CD4-positive, alpha-beta memory T cell (primary cell): ENCODE measurements at places on chromosomes 7 and 10.

- no peak for DNase-seq
Observed at GRCh38 chr7:37732253-37732652, 48.7 kb downstream of the GPR141 start.

- DNase-seq = peak; percentile 52
Observed at GRCh38 chr10:22252801-22253579, 35.2 kb upstream of the EBLN1 start.

DNA sequence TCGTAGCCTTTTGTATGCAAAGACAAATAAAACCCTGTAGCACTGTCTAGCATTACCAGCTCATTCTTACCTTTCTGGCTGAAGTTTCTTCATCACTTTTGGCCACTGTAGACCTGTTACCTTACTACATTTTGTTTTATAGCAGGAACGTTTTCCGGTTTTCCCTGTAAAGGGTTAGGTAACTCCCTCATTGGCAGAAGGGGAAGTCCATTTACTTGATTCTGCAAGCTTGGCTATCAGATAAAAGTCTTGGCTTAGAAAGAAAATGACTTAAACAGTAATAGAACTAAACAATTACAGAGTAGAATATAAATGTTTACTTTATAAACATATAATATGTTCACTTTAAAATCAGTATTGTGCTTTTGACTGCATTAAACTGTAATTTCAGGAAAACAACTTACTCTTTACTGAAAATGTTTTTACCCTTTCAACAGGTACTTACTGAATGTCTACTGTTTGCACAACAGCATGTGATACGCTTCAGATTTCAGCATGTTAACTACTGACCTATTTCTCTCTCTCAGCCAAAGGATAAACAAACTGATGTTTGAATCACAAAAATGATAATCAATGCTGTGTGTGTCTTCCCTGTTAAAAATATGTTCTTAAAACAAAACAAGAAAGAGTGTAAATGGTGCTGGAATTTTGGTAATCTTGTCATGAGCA lies 67.1 kb downstream of the OTUD1 start:
- DNase-seq = no peak

DNA sequence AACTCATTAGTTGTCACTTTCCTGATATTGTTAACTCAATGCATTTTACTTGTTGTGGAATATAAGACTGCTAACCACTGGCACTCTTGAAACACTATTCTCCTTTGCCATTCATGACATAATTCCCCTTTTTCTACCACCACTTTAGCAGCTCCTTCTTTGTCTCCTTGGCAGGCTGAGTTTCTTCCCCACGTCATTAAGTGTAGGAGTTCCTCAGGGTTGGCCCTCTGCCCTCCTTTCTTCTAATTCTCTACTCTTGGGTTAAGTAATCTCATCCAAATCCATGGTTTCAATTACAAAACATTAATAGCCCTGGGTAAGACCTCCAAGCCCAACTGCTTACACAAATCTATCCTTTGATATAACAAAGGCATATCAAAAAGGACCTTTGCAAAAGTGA lies 175.1 kb downstream of the HGF start:
- no peak for DNase-seq

DNA sequence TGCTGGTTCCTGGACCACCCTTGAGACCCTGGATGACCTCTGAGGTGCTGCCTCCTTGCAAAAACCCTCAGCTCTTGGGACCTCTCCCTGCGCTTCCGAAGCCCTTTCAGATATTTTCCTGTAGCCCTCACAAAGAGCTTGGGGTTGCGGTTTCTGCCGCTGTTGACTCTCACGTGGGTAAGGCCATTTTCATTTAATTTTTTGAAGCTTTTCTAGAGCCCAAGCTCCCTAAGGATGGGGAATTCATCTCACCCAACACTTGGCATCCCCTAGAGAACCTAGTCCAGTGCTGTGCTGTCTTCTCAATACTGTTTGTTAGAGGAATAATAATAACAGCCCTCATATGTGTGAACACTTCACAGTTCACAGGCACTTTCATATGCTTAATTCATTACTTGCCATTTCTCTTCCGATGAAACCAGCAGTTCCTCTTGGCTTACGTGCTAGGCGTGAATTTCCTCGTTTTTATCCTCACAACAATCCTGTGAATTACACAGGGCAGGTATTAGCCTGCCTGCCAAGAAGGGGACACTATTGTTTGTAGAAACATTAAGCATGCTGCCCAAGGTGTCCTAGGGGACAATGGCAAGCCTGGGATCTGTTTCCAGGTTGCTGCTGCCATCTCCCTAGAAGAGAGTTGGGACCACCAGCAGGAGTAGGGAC lies 71.6 kb upstream of the CTBP2 start:
- no peak for DNase-seq

GRCh38 chr7:118245267-118246040 lies 20.9 kb downstream of the ANKRD7 start:
- DNase-seq = no peak

DNA sequence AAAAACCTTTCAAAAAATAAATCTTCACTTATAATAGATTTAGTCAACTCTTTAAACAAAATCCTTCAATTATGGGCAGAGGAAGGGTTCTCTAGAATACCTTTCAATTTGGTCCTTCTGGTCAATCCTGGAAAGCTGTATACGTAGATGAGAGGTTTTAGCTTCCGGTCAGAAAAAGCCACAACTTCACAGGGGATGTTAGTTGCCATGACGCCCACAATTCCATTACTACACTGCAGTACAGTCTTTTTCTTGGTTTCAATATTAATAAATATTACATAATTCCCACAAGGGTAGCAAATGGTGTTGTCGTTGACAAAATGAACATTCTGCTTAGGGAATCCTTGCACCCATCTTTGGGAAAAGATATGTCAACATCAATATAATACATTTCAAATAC lies 1.7 kb downstream of the CFAP43 start:
- DNase-seq = no peak

DNA sequence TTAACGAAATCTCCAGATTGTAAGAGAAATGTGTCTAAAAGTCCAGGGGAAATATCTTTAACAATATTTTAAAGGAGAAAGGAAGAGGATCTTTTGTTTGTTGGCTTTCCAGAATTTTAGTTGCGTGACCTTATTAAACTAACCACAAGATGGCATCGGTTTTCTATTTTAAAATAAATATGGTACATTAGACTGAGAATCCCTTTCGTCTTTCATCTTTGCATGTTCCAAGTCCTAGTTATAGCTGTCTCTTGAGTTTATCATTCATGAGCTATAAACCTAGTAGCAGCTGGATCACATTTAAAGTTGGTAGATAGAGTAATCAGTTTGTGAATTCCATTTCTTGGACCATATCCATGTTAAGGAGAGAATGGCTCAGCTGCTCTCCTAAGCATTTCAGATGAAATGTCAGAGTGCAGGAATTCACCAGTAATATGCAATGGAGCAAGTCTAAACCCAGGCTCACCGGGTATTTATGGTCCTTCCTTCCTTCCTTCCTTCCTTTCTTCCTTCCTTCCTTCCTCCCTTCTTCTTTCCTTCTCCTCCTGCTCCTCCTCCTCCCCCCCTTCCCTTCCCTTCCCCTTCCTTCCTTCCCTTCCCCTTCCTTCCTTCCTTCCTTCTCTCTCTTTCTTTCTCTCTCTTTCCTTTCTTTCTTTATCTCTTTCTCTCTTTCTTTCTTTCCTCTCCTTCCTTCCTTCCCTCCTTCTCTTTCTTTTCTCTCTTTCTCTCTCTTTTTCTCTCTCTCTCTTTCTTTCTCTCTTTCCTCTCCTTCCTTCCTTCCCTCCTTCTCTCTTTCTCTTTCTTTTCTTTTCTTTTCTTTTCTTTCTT lies 57.8 kb upstream of the RAB18 start:
- DNase-seq = peak; percentile 50

DNA sequence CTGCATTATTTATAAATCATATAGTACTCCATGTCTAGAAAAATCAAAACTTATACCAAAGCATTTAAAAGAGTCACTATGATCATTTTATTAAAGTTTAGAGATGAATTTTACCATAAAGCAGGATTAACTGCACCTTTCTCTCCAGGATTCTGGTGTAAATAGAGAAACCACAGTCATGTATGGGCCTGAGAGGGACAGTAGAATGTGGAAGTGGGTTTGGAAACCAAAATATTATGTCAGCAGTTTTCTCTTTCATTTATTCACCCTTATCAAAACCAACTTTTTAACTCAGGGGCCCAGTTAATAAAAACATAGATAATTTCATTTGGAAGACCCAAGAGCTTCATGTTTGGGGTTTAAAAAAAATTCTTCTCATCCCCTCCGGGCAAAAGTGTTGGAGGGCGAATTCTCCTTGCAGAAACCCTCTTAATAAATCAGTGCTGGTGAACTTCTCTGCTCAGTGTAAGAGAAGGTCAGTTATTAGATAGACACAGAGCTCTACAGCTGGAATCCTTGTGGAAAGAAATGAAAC lies 266.2 kb downstream of the CREB5 start:
- no peak for DNase-seq

DNA sequence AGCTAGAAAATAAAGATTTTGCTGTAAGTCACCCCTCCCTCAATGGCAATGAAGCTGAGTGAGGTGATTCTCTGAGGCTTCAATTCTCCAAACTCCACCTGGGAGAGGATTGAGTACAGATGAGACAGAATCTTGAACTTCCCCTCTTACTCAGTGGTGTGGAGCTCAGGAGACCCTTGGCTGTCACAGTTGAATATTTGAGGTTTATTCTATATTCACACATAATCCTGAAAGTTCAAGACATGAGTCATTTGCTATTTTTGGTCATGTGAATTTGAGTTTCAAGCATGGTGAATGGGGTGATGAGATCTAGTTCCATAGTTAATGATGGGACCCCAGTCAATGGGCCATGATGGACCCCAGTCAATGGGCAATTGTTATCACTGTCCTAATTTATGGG lies 13.9 kb upstream of the TECTB start:
- no peak for DNase-seq

- DNase-seq = no peak
Observed at GRCh38 chr10:101027106-101027720, 3.7 kb downstream of the PDZD7 start.

- peak; percentile 57 for DNase-seq
Observed at GRCh38 chr7:45089341-45089891, 647 bp upstream of the NACAD start.

DNA sequence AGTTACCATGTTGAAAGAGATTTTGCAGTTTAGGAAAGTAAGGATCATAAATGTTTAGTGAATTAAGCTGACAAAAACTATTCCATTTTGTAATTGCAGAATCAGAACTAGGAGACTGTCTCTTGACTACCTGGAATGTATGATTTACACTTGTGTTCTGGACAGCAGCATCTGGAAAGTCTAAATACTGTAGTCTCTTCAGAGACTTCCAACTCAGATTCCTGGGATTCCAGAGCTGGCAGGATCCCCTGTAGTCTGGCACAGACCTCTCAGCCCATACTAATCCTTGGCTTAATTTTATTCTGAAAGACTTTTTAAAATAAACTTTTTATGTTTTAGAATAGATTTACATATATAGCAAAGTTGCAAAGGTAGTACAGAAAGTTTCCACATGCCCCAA lies 452.7 kb downstream of the DPP6 start:
- no peak for DNase-seq

GRCh38 chr10:119803264-119803663 lies 69.4 kb downstream of the MCMBP start:
- no peak for DNase-seq

DNA sequence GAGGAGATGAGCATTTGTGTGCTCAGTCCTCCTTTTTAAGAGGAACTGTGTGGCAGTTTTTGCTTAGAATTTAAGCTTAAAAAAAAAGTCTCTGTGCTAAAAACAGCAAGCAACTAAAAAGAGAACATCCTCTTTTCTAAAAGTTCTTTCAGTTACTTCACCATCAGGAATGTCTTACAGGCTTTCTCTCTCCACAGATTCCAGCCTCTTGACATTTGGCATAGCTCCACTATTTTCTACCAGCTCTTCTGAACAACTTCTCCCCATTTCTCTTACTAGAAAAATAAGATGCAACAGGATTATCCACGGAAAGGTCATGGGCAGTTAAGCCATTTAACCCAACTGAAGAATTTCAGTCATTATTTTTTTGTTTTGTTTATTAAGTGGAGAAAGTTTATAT lies 13.2 kb downstream of the PCLO start:
- no peak for DNase-seq

- DNase-seq = no peak
Observed at GRCh38 chr7:78906735-78907134, 546.7 kb downstream of the MAGI2 start.

GRCh38 chr7:100894860-100895700 lies 608 bp downstream of the ACHE start:
- peak; percentile 42 for DNase-seq

GRCh38 chr10:23037152-23037551 lies 58.2 kb upstream of the MSRB2 start:
- no peak for DNase-seq

DNA sequence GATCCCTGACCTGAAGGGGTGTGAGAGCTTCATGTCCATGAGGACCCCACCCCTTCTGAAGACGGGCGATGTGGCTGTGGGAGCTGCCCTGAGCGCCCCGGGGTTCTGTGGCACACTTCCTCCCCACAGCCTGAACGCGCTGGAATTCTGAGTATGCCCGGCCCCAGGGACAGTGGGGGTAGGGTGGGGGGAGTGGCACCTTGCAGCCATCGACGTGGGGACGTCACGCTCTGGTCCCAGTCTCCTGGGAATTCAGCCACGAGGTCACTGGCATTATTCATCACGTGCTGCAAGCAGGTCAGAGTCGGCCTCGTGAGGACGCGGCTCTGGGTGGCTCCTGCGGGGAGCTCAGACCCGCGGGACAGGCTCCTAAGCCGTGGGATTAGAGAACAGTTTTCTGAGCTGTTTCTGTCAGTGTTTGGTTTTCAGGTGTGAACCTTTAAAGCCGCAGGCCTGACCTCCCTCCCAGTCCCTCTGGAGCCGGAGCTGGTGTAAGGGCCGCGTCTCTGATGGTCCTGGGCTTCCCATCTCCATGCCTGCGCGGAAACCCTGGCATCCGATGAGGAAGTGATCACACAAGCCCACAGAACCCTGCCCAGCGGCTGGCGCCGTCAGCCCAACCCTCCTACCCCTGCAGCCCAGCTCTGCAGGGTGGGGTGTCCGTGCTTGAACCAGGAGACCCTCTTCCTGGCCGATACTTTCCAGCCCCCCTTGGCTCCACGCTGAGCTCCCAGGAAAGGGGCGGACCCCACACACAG lies 16.1 kb downstream of the GPR146 start:
- no peak for DNase-seq

- DNase-seq = no peak
Observed at GRCh38 chr10:24485304-24485703, 238.4 kb downstream of the ARHGAP21 start.

DNA sequence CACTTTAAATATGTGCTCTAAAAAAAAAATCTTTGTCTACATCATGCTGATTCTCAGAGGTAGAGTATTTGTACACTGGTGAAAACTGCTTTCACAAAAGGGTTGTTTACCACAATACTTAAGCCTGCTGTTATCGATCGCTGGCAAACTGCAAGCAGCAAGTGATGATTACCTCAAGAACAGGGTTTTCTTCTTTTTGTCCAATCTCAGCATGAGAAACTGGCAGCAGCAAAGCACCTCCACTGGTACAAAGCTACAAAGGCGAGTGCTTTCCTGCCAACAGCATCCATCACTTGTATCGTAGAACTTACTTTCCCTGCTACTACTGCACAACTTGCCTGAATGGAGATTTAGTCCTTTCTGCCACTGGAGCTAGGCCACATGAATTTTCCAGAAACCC lies 276.5 kb downstream of the DGKB start:
- DNase-seq = no peak

DNA sequence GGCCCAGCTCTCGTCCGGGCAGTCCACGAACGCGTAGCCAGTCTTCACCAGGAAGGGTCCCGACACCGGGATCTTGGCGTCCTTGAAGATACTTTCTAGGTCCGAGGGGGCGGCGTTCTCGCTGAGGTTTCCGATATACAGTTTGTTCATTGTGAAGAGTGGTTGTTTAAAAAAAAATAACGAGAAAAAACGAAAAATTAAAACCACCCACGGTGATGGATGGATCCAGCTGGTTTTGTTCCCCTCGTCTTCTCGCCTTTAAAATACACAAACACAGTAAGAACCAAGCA lies 385 bp downstream of the IGF2BP3 start:
- DNase-seq = no peak
